Heart right ventricle (tissue), 16 donors: ENCODE measurements at places on chromosomes 7 and 10. TPM values are rescaled to one million over a fixed set of nuclear protein-coding genes. Genes with fewer than 3 reads are reported as not detected.
A peak's percentile ranks its signal among the peaks of the same experiment; 100 is the strongest.

SH3PXD2A gene
- total RNA-seq, result 39.3 TPM

MKRN1 gene
- 102 TPM for total RNA-seq

TMEM176A gene
- 86.6 TPM for total RNA-seq

HOXA10 gene
- total RNA-seq, result not detected

PDE6C gene
- total RNA-seq, result not detected

TRIL gene
- 2.4 TPM for total RNA-seq

- peak; percentile 41 for DNase-seq
Observed at GRCh38 chr10:114541081-114541796, 116.8 kb downstream of the ABLIM1 start.

- no peak for DNase-seq
Observed at GRCh38 chr10:90847436-90847835, 10.4 kb downstream of the HTR7 start.

DNA sequence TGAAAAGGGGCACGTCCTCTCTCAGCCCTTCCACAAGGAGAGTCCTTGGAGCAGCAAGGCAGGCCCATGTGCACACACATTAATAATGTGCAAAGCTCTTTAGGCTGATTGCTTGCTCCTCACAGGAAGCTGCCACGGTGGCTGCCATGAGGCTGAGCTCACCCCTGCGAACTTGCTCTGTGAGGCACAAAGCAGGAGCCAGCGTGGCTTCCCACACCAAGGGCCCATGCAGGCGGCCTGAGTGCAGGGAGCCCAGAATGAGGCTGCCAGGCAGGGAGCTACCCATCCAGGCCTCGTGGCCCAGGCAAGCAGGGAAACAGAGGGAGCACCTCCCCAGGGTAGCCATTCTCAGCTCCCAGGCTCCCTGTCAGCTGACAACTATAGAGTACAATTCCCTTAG lies 242.9 kb downstream of the GRID1 start:
- no peak for DNase-seq

DNA sequence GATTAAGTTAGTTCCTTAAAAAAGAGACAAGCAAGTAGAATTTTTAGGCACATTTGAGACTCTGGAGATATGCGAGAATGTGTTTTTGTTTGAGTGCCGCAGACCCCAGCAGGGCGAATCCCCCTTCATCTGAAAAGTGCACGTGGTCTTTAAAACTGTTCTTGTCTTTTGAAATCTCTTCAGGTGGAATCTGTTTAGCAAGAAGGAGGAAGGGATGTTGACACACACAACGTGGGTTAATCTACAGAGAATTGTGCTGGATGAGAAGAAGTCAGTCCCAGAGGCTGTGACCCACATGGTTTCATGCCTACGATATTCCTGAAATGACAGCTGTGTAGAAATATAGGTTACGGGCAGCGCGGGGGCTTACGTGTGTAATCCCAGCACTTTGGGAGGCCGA lies 27.1 kb upstream of the ZFAND2A start:
- no peak for DNase-seq

GRCh38 chr7:128110641-128111364 lies 79.6 kb upstream of the LRRC4 start:
- no peak for DNase-seq

DNA sequence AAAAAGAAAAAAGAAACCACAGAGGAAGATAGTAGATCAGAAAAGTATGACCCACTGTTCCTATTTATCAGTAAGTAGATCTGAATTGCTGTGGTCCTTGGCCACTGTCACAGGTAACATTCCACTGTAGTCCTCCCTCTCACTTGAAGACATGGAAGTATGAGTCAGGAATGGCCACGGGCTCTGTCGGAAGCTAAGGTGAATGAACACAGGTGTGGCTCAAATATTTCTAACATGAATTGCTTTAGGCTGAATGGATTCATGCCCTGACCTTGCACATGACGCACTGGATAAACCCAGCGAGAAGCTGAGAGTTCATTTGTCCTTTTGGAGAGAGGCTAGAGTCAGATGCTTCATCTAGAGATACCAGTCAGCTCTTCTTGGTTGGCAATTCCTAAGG lies 224.5 kb upstream of the SP8 start:
- DNase-seq, result no peak

DNA sequence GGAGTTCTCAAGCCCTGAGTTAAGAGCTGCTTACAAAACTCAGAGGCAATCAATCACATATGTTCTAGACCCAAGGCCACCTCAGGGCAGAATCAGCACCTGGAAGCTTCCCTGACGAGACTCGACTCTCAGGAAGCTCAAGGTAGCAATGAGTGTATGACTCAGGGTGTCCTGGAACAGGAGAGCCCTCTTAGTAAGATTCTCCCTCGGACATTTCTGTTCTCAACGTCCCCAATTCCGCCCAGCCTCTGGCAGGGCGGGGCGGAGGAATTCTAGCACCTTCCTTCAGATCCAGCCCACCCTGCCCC lies 39.6 kb upstream of the PROSER2 start:
- DNase-seq, result no peak

GRCh38 chr7:140719721-140720120 lies 23.2 kb downstream of the NDUFB2 start:
- no peak for DNase-seq
